Chondrocyte (in vitro differentiated cells): ENCODE measurements at places on chromosomes 7 and 10.

GRCh38 chr7:128697302-128697905, 25.3 kb downstream of the GARIN1A start:
- H3K4me3 ChIP-seq = peak overlapping the region; percentile 83
- H3K36me3 ChIP-seq = no peaks in the 10 kb centered on the region
- DNase-seq = no peak
- H3K27ac ChIP-seq = peak overlapping the region; percentile 59
- peaks cover 14% of the 10 kb centered on the region for H3K4me1 ChIP-seq
- H3K27me3 ChIP-seq = peaks cover 16% of the 10 kb centered on the region

DNA sequence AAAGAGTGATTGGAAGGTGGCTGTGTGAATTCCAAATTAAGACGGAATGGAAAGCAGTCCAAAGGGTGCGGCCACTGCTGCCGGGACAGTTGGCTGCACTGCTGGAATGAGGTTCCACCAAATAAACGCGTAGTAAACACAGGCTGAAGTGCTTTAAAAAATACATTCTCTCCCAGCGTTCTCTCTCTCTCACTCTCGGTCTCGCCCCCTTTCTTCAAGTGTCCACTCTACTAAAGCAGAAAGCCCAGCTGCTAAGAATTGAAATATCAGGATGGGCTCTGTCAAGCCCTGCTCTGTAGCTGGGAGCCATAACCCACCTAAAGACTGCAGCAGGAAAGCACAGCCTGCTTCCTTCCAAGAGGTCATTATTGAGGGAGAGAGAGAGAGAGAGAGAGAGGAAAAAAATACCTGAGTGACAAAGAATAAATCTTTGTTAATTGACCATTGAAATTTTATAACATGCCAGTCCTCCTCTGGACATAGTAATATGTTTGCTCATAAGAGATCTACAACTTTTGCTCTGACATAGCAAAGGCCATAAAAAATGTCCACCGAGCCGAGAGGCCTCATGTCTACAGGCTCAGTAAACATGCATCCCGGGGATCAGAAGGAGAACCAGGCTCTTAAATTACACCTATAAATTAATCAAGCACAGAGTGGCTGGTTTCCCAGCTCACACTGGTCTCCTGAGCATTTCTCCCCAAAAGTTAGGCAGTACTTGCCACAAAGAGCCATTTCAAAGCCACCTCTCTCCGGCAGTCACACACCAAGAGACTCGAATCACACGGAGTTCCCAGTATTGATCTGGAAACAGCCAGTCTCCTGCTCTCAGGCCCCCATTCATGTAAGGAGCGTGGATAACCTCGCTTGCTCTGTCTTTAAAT, 72.8 kb downstream of the FGFR2 start:
- H3K27me3 ChIP-seq = no peaks in the 10 kb centered on the region
- no peak overlapping the region for H3K4me3 ChIP-seq
- no peaks in the 10 kb centered on the region for H3K36me3 ChIP-seq

GRCh38 chr7:110454713-110455112, 636.2 kb upstream of the LRRN3 start:
- no peaks in the 10 kb centered on the region for H3K4me1 ChIP-seq
- no peaks in the 10 kb centered on the region for H3K36me3 ChIP-seq
- H3K4me3 ChIP-seq = no peak overlapping the region
- no peak overlapping the region for H3K27ac ChIP-seq
- no peak for DNase-seq

- no peaks in the 10 kb centered on the region for H3K27me3 ChIP-seq
- H3K4me1 ChIP-seq = peaks cover 2% of the 10 kb centered on the region
- H3K36me3 ChIP-seq = no peaks in the 10 kb centered on the region
- DNase-seq = no peak
- no peak overlapping the region for H3K27ac ChIP-seq
These were observed 4.2 kb upstream of the CCM2 start for GRCh38 chr7:44995555-44996493.

GRCh38 chr7:44574287-44574872, 672 bp upstream of the DDX56 start:
- H3K27me3 ChIP-seq = no peaks in the 10 kb centered on the region
- H3K4me3 ChIP-seq = peak overlapping the region; percentile 99
- DNase-seq = peak; percentile 44
- peaks cover 36% of the 10 kb centered on the region for H3K4me1 ChIP-seq
- peaks cover 18% of the 10 kb centered on the region for H3K36me3 ChIP-seq
- peak overlapping the region; percentile 95 for H3K27ac ChIP-seq

GRCh38 chr10:132593389-132593788, 55.8 kb downstream of the INPP5A start:
- peak overlapping the region; percentile 78 for H3K27ac ChIP-seq
- no peak for DNase-seq
- H3K4me3 ChIP-seq = no peak overlapping the region
- H3K36me3 ChIP-seq = no peaks in the 10 kb centered on the region
- no peaks in the 10 kb centered on the region for H3K27me3 ChIP-seq

- no peak overlapping the region for H3K27ac ChIP-seq
- peaks cover 3% of the 10 kb centered on the region for H3K4me1 ChIP-seq
- H3K4me3 ChIP-seq = no peak overlapping the region
- DNase-seq = no peak
- no peaks in the 10 kb centered on the region for H3K36me3 ChIP-seq
These were observed 199.5 kb upstream of the TMEM196 start for GRCh38 chr7:19972876-19973275.

DNA sequence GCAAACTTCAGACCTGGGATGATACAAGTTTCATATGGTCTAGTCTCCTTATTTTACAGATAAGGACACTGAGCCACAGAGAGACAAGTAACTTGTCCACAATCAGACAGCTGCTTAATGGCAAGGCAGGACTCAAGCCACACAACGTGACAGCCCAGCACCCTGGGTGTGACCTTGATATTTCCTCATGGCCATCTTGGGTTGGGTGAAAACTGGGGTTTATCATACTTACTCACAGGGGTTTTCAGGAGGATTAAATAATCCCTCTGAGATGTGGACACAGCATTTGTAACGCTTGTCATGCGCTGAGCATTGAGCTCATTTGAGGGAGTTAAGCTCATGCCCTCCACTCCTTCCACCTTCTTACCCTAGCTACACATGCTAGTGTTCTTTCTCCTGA, 58.0 kb downstream of the ABLIM1 start:
- no peak for DNase-seq
- H3K36me3 ChIP-seq = peaks cover 2% of the 10 kb centered on the region
- peaks cover 23% of the 10 kb centered on the region for H3K4me1 ChIP-seq
- no peak overlapping the region for H3K4me3 ChIP-seq
- H3K27ac ChIP-seq = no peak overlapping the region
- no peaks in the 10 kb centered on the region for H3K27me3 ChIP-seq

DNA sequence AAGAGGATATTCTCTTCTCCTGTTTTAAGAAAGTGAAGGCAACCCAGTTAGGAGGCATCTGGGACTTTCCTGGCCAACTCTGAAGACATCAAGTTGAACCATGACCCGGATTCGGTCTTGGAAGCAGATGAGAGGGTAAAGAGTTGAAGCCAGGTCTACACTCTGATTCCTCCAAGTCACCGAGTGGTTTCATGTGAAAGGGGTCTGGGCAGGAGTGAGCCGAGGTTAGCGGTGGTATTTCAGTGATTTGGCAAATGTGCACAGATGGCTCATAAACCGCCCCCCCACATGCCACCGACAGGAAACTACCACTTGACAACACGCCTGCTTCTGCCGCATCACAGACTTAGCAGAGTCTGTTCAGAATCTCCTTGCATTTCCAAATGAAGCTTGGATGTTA, 11.4 kb upstream of the REPIN1 start:
- H3K27ac ChIP-seq = no peak overlapping the region
- no peaks in the 10 kb centered on the region for H3K27me3 ChIP-seq
- no peak overlapping the region for H3K4me3 ChIP-seq
- H3K4me1 ChIP-seq = peaks cover 8% of the 10 kb centered on the region

- no peaks in the 10 kb centered on the region for H3K4me1 ChIP-seq
- no peak overlapping the region for H3K27ac ChIP-seq
These were observed 74.2 kb downstream of the NXPH1 start for GRCh38 chr7:8507566-8507965.

DNA sequence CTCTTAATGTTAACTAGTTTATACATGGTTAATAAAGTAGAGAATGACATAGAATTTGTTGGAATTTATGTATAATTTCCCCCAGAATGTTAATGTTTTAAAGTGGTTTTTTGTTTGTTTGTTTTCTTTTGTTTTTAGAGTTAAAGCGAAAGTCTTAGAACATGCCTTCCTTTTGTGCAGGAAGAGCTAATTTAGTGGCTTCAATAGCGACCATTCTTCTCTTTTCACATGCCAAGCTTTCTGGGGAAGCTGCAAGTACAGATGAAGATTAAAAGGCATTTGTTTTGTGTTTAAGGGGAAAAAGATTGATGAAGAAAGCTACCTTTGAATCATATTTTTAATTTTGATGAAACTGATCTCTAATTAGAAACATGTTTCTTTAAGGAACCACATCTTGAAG, 256.3 kb upstream of the CSTF2T start:
- no peak for DNase-seq
- H3K27me3 ChIP-seq = no peaks in the 10 kb centered on the region
- H3K36me3 ChIP-seq = no peaks in the 10 kb centered on the region

GRCh38 chr10:75012471-75012870, 99.0 kb upstream of the SAMD8 start:
- no peaks in the 10 kb centered on the region for H3K27me3 ChIP-seq
- peaks cover 6% of the 10 kb centered on the region for H3K36me3 ChIP-seq
- H3K4me3 ChIP-seq = no peak overlapping the region
- no peak for DNase-seq

DNA sequence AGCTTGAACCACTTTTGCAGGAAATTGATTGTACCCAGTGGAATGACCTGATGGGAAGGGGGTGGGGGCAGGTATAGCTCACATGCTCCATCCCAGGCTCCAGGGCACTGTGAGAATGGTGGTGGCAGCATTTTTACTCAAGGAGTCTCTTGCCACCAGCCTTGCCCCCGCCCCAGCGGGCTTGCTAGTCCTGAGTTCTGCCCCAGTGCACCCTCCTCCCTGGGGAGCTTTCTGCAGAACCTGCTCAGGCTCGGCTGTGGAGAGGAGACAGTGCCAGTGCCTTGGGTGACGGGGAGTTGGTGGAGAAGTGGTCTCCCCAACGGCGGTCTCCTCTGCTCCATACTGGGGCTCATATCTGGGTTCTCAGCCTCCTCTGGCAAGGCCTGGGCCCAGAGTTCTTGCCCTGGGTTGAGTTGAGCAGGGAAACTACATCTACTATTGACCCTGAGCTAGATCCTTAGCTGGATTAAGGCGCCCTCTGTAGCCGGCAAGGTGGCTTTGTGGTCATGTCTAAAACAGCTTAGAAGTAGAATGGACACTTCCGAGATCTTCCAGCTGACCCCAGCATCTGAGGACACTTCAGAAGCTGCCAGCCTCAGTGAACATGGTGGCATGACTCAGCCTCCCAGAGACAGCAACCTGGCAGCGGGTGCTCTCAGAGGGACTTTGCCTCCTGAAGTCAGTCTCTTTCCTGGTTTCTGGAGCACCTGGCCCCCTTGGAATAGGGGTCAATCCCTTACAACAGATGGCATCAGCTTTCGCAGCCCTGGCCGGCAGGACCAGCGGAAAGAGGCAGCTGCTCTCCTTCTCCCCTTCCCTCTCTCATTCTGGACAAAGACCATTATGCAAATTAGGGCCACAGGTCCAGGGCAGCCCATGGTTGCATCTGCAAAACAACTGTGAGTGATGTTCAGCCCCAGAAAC, 363.4 kb upstream of the MKI67 start:
- H3K4me1 ChIP-seq = no peaks in the 10 kb centered on the region
- no peaks in the 10 kb centered on the region for H3K36me3 ChIP-seq
- no peak overlapping the region for H3K27ac ChIP-seq
- no peak overlapping the region for H3K4me3 ChIP-seq

- H3K4me1 ChIP-seq = no peaks in the 10 kb centered on the region
- H3K4me3 ChIP-seq = no peak overlapping the region
- H3K36me3 ChIP-seq = no peaks in the 10 kb centered on the region
- H3K27me3 ChIP-seq = peaks cover 6% of the 10 kb centered on the region
- no peak for DNase-seq
These were observed 54.4 kb upstream of the CCDC6 start for GRCh38 chr10:59960751-59961150.
